ENCODE measurements at places on chromosomes 11 and 22.

- no peak for DNase-seq
Measured at GRCh38 chr11:134453441-134453840, 41.4 kb upstream of the B3GAT1 start.

GRCh38 chr11:112129656-112130055, 34.2 kb downstream of the IL18 start:
- no peak for DNase-seq

- DNase-seq: no peak
Measured at GRCh38 chr22:37260155-37260795, 16.2 kb upstream of the RAC2 start.

DNA sequence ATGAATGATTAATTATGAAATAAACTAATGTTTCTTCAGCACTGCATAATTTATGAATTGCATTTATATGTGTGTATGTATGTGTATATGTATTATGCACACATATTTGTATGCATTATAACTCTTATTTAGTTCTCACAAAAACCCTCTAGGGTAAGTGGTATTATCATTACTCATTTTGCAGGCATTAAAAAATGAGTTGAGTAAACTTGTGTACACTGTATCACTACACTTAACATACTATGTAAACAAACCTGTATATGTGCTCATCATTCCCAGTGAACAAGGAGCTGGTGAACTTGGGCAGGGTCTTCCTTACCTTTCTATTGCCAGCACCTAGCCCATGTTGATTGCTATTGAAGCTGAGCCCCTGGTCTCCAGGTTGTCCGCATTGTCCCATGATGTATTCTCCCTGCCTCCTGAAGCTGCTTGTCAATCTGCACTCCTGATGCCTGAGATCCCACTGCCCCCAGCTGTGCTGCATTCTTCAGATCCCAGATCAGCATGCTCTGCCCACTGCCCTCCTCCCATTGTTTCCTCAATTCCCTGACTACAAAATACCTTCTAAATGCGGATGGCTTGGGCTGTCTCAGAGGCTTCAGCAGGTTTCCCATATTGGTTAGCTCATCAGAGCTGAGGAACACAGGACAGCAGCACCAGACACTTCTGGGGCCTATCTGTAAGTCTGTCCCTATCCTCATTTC, 267.9 kb upstream of the SESN3 start:
- DNase-seq: no peak

DNA sequence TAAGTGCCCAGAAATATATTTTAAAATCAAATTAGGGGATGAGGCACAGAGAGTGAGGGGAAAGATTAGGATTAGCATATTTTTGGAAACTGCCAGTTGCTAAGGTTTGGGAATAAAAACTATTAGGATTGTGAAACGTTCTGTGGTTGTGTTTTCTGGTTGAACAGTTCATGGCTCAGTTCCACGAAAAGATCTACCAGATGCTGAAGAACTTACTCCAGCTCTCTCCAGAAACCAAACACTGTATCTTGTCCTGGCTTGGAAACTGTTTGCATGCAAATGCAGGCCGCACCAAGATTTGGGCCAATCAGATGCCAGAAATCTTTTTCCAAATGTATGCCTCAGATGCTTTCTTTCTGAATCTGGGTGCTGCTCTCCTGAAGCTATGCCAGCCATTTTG, 15.3 kb downstream of the UBE4A start:
- no peak for DNase-seq

DNA sequence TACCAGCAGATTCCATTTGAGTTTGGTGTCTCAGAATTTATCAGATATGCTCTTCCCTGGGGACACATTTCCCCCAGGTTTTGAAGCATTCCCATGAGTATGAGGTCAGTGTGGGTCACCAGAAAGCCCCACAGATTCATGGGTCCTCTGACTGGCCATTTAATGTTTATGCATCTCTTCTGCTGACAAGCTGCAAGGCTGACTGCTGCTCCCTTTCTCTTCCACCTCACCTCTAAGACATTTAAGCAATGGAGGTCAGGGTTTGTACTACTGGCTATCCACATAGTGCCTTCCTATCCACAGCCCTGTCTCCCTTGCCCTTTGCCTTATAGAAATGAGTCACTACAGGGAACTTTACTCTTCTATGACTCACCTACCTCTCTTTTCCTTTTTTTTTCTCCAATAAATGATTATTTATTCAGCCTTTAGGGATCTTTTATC, 106.0 kb upstream of the TIMP3 start:
- DNase-seq: no peak
